Right lung (tissue), 10 donors: ENCODE measurements at places on chromosomes 3 and 15.

DNA sequence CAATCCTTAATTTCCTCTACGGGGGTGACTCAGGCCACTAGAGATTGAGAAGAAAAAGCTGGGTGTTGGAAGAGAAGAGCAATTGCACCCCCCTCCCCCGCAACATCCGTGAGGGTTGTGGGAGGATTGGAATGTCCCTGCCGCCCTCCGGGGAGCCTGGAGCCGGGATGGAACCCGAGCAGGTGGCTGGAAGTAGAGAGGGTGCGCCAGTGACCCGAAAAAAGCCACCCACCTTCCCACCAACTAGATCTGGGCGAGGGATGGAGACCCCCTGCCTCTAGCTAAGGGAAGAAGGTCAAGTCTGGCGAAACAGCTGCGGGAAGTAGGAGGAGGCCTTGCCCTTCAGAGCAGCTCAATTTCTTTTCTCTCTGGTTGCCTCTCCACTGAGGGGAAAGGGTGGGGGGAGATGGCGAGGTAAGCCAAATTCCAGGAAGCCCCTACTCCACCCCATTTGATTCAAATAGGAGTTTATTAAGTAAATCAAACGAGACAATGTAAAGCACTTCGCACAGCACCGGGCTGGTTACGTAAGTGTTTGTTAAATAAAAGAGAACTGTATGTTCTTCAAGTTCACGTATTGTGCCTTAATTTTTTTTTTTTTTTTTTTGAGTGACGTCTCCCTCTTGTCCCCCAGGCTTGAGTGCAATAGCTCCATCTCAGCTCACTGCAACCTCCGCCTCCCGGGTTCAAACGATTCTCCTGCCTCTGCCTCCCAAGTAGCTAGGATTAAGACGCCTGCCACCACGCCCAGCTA is 1.1 kb upstream of the WWTR1 start:
- no peak for DNase-seq

- no peak for DNase-seq
These were observed 50.4 kb upstream of the GYG1 start for GRCh38 chr3:148940983-148941382.

GRCh38 chr3:66261355-66261754 is 40.6 kb downstream of the SLC25A26 start:
- DNase-seq: no peak

DNA sequence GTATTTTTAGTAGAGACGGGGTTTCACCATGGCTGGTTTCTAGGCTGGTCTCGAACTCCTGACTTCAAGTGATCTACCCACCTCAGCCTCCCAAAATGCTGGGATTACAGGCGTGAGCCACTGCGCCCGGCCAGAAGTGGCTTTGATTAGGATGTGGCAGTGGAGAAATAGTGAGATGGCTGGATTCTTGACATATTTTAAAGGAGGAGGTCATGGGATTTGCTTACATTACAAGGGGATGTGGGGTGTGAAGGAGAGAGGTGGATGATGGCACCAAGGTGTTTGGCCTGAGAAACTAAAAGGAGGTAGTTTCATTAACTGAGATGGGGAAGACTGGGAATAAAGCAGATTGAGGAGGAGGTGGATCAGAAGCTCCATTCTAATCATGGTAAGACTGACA is 15.0 kb upstream of the LTF start:
- DNase-seq: no peak

- DNase-seq: no peak
These were observed 608.4 kb downstream of the CADM2 start for GRCh38 chr3:85567071-85567676.
